ENCODE measurements at places on chromosomes 12 and 14. TPM values are rescaled to one million over a fixed set of nuclear protein-coding genes. Genes with fewer than 3 reads are reported as not detected.

GRCh38 chr12:24478254-24478653, 470.6 kb downstream of the BCAT1 start:
- H3K36me3 ChIP-seq: no peaks in the 10 kb centered on the region
- no peaks in the 10 kb centered on the region for H3K4me1 ChIP-seq
- no peaks in the 10 kb centered on the region for H3K27me3 ChIP-seq
- H3K4me3 ChIP-seq: no peak overlapping the region
- no peak overlapping the region for H3K27ac ChIP-seq
- DNase-seq: no peak

Gene PTPN21
- total RNA-seq: 0.08 TPM

DNA sequence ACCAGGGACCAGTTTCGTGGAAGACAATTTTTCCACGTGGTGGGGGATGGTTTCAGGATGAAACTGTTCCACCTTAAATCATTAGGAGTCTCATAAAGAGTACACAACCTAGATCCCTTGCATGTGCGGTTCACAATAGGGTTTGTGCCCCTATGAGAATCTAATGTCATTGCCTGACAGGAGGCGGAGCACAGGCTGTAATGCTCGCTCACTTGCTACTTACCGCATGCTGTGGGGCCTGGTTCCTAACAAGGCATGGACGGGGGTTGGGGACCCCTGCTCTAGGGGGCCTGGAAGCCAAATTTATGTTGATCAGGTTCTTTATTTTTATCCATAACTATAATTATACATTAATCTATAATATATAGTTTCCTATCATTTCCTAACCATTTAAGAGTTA, 315.3 kb downstream of the MED13L start:
- no peaks in the 10 kb centered on the region for H3K4me1 ChIP-seq
- no peak overlapping the region for H3K27ac ChIP-seq
- no peak overlapping the region for H3K4me3 ChIP-seq
- peaks cover 2% of the 10 kb centered on the region for H3K36me3 ChIP-seq
- DNase-seq: no peak
- H3K27me3 ChIP-seq: no peaks in the 10 kb centered on the region

DNA sequence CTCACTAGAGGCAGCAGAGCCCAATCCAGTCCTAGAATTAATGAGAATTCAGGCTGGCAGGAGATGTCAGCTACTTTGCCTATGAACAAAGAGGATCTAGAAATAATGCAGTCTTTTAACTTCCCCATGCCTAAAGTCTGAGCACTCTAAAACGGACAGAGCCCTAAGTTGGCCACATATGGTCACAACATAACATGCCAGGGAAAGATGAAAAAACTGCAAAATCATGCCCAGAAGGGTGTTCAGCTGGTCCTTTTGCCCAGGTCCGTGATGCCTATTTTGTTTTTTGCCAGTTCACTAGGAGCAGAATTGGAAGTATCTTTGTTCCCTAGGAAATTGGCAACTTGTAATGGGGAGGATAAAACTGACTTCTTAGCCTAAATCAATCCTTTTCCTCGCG, 20.3 kb upstream of the LMNTD1 start:
- DNase-seq: no peak
- H3K4me1 ChIP-seq: no peaks in the 10 kb centered on the region
- H3K27ac ChIP-seq: no peak overlapping the region
- H3K36me3 ChIP-seq: no peaks in the 10 kb centered on the region

Gene DIO2
- not detected for total RNA-seq

DNA sequence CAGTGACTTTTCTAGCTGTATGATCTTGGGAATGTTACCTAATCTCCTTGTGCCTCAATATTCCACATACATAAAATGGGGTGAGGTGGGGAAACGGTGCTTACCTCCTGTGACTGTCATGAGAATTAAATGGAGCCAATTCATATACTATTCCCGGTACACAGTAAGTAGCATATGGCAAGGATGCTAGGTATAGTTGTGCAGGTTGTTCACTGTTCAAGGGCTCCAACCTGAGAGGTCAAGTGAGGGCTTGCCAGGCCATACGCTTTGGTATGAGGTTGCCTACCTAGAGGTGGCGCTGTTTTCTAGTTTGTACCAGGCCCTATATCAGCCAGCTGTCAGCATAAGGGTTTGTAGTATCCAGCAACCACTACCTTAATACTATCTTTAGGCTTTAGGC, 3.6 kb upstream of the BATF start:
- peaks cover 60% of the 10 kb centered on the region for H3K4me1 ChIP-seq
- no peak for DNase-seq
- no peaks in the 10 kb centered on the region for H3K36me3 ChIP-seq
- peak overlapping the region; percentile 4 for H3K4me3 ChIP-seq
- no peaks in the 10 kb centered on the region for H3K27me3 ChIP-seq

GRCh38 chr12:109153821-109154441, 37.5 kb downstream of the ACACB start:
- no peaks in the 10 kb centered on the region for H3K36me3 ChIP-seq
- H3K4me3 ChIP-seq: no peak overlapping the region
- DNase-seq: no peak
- H3K4me1 ChIP-seq: no peaks in the 10 kb centered on the region

Gene CCDC196
- not detected for total RNA-seq

GRCh38 chr12:5633106-5633505, 201.2 kb downstream of the NTF3 start:
- H3K27me3 ChIP-seq: peaks cover 1% of the 10 kb centered on the region
- no peak overlapping the region for H3K4me3 ChIP-seq
- no peaks in the 10 kb centered on the region for H3K4me1 ChIP-seq

Gene GDF3
- total RNA-seq: not detected

DNA sequence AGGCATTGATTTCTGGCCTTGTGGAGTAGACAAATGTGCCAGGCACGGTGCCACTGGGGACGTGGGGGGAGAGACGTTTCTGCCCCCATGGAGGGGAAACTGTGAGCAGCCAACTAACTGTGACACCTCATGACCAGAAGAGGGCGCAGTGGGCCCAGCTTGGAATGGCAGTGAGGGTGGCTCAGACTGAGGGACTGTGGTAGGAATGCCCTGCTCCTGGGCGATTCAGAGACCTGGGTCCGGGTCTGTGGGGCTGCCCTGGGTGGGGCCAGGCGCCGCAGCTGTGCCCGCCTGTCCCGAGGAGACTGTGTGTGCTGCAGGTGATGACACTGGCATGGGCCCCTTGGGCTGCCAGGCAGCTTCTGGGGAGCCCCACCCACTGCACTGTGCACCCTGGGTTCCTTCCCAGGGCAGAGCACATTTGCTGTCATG, 60.6 kb downstream of the SLC25A47 start:
- H3K27ac ChIP-seq: no peak overlapping the region
- H3K4me3 ChIP-seq: no peak overlapping the region
- no peaks in the 10 kb centered on the region for H3K4me1 ChIP-seq
- DNase-seq: no peak
- no peaks in the 10 kb centered on the region for H3K27me3 ChIP-seq

DNA sequence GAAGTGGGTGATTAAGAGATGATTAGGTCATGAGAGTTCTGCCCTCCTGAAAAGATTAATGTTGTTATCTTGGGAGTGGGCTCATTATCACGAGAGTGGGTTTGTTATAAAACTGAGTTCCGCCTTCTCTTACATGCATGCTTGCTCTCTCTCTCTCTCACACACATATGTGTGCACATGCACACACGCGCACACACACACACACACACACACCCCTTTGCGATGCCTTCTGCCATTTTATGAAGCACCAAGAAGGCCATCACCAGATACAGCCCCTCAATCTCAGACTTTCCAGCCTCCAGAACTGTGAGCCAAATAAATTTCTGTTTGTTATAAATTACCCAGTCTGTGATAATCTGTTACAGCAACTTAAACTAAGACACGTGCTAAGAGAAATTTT, 5.7 kb upstream of the SLC41A2 start:
- no peaks in the 10 kb centered on the region for H3K27me3 ChIP-seq
- H3K27ac ChIP-seq: no peak overlapping the region
- H3K4me1 ChIP-seq: peaks cover 23% of the 10 kb centered on the region
- H3K36me3 ChIP-seq: no peaks in the 10 kb centered on the region
